ENCODE measurements at places on chromosomes 2 and 18. TPM values are rescaled to one million over a fixed set of nuclear protein-coding genes. Genes with fewer than 3 reads are reported as not detected.

DNA sequence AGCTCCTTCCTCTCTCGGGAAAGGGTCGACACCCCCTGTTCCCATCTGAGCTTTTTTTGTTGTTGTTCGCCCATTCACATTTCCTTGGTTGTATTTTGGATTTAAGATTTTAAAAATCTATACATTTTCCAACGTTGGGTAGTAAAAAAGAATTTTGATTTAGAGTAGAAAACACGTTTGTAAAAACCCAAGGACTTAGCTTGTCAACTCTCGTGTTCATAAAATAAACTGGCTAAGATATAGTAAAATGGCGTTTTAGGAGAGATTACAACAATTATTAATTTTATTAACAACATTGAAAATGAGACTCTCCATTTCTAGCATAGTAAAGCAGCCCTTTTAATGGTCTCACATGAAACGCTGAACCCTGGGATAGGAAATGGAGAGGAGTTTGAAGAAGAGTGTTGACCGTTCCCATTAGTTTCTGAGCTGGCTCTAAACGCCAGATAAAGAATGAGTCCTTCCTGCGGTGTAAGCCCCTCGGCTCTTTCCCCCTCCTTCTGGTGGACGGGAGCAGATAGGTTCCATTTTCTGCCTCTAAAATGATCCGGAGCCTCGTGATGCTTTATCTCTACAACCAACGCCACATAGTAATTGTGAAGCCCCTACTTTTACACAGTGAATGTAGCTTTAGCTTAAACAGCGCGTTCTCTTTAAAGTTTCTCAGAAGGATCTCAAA, 24.0 kb upstream of the ZNF516 start:
- no peak for DNase-seq

DNA sequence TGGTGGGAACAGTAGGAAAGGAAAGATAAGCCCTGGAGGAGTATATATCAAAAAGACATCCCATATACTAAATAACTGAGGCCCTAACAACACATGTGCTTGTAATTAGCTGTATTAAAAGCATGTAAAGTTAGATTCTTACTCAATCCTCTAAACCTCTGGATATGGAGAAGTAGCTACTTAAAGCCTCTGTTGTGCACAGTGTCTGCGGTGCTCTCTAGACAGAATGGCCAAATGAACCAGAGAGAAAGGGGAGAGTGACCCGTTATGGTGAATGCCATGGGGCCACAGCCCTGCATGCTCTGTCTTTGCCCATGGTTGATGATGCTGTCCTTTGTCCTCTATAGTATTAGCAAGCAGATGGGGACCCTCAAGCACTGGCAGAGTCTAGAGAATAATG, 104.4 kb upstream of the SLC8A1 start:
- DNase-seq = no peak

DNA sequence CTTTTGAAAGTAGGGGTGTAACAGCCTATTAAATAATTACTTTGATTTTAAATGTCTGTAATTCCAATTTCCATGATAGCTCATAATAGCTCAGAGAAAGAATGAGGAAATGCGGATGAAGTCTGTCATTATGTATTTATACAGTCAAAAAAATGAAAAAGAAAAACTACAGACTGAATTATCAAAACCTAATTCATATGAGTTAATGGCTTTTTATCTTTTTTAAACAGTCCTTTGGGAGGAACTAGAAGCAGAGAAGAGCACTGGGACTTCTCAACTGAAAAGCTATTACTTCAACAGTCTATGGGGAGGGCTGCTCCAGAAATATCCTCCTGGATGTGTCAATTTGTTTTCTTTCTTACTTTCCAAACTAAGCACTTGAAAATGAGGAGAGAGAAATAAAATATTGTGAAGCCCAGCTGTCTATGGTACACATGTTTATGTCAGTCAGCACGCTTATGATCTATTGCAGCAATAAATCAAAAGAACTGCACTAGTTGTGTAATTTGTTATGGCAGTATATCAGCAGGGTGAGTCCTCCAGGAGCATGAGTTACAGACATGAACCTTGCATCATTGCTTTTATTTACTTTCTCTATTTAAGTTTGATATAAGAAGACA, 1550.2 kb downstream of the LRP1B start:
- DNase-seq = no peak

- DNase-seq = no peak
Measured at GRCh38 chr2:180990337-180990736, 9.9 kb downstream of the UBE2E3 start.

DNA sequence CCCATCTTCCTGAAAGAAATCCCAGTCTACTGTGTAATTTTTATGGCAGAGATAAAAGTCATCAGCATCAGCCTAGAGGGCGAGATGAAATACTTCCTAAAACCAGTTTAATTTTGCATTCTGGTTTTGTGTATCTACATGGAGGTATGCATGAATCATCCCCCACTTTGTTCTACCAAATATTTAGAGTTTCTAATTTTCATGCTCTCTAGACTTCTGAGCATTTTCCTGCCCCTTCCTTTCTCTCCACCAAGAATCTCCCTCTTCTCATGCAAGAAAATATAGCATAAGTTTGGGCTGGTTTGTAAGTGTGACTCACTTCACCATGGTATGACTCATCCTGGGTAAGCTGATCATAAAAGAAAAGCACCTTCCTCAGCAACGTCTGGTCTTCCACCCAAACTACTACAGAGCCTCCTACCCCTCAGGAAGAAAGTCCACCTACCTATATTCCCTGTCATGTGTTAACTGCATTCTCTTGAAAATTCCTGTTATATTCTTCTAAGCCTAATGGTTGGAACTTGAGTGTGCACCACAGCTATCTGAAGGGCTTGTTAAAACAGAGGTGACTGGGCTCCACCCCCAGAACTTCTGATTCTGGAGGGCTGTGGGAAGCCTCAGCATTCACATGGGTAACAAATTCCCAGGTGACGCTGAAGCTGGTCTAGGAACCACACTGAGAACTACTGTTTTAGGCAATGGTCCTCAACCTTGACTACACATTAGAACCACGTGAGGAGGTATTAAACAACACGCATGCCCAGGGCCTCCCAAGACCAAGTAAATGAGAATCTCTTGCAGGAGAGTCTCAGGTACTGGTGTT, 37.4 kb upstream of the RAPGEF4 start:
- DNase-seq = peak; percentile 13

- no peak for DNase-seq
Measured at GRCh38 chr2:11636593-11637295, 33.3 kb downstream of the NTSR2 start.

DNA sequence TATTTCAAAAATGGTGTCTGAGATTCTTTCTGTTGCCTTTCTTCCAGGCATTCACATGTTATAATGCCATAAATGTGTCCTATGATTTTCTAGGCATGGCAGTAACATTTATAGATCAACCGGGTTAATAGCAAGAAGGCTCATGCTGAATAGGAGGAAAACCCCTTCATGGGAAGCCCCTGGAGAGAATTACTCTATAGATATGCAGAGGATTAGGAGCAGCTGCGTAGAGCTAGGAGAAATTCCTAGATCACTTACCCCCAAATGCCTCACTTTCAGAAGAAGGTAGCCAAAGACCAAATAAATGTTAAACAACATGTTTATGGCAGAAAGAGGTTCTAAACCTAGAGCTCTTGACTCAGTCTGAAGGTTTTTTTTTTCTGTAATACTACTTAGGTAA, 153.4 kb upstream of the CTNNA2 start:
- DNase-seq = no peak

GRCh38 chr2:164882276-164882675, 40.7 kb upstream of the COBLL1 start:
- no peak for DNase-seq

DNA sequence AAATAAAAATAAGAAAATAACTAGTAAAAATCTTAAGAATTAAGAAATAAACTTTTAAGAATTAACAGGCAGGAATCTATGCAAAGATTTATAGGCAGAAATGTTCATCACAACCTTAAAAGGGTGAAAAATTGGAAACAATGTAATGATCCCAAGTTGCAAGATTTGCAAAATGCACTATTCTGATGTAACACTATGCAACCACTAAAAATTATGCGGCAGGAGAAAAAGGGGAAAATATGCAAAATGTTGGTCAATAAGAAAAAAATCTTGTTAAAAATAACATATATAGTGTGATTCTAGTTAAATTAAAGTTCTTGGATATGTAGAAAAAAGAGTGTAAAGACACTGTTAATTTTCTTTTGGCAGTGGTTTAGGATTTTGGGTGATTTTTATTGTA, 132.8 kb downstream of the UPP2 start:
- DNase-seq = no peak

DNA sequence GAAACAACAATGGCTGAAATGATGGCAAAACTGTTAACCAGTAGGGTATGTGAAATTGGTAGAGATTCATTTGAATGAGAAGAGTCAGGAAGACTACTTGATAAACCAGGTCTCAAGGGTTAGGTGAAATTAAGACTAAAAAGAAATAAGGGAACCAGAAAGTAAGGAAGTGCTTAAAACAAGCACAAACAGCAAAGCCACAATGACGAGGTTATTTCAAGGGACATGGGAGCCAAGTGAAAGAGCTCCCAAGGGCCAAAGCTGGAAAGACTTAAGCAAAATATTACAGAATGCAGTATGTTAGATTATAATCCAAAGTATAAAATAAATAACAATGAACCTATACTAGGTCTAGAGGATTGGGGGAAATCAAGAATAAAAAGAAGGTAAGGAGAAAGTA, 19.3 kb upstream of the CD302 start:
- no peak for DNase-seq

DNA sequence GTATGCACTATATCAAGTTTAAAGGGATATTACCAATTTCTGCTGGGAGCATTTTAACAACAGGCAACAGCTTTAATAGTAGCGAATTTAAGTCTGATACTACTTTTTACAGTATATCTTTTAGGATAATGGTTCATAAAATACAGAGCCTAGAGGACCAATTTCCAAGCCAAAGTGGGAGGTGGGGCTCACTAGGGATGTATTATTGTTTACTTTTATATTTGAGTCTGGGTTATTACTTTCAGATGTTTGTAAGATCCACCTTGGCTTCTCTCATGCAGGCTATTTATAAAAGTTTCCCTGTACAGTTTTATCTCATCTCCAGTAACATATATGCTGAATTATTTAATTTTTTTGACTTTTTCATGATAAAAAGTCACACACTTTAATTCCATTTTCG, 242.0 kb downstream of the CMPK2 start:
- no peak for DNase-seq

DNA sequence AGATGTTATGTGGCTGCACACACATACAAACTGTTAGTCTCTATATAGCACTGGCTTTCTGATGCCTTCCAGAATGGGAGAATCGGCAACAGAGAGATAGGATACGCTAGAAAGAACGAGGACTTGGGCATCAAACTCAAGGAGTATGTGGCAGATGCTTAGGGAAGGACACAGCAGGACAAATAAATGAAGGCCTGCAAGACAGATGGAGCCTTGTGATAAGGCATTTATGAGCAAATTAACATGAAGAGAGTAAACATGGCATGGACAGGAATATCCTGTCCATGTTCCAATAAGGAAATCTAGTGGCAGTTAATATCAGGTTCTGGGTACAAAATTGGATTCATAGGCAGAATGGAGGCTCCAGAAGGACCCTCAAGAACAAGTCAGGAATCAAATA, 136.9 kb downstream of the SLC4A10 start:
- no peak for DNase-seq

GRCh38 chr2:46471019-46471583, 8.3 kb upstream of the TMEM247 start:
- DNase-seq = no peak

DNA sequence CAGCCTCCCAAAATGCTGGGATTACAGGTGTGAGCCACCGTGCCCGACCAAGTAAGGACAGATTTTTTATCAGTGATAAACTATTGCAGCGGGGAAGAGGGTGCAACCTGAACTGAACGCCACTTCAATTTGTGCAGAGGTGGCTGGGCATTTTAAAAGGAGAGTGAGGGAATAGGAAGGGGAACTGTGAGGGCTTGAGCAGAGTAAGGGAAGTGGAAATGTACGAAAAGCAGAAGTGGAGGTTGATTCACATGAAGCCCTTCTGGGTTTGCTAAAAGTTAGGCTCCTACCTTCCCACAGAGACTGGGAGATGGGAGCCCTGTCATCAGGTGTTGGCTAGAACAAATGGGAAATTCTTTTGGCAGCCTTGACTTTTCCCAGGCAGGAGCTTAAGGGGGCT, 6.1 kb downstream of the STK11IP start:
- DNase-seq = no peak

KYNU gene
- not detected for total RNA-seq

MAP2 gene
- total RNA-seq = 0.27 TPM

VAMP5 gene
- 49.7 TPM for total RNA-seq

CNGA3 gene
- not detected for total RNA-seq

GREB1 gene
- total RNA-seq = 0.81 TPM

SLC5A7 gene
- total RNA-seq = not detected

C1QL2 gene
- not detected for total RNA-seq

NOL4 gene
- total RNA-seq = not detected

Measured in activated CD4-positive, alpha-beta memory T cell treated with anti-CD3 and anti-CD28 coated beads for 36 hours (primary cell).